ENCODE measurements at places on chromosomes 12 and 14.

GRCh38 chr12:81128930-81129554 lies 51.2 kb downstream of the ACSS3 start:
- no peak for DNase-seq

GRCh38 chr12:15688838-15689625 lies 100.2 kb downstream of the EPS8 start:
- DNase-seq: peak; percentile 63

DNA sequence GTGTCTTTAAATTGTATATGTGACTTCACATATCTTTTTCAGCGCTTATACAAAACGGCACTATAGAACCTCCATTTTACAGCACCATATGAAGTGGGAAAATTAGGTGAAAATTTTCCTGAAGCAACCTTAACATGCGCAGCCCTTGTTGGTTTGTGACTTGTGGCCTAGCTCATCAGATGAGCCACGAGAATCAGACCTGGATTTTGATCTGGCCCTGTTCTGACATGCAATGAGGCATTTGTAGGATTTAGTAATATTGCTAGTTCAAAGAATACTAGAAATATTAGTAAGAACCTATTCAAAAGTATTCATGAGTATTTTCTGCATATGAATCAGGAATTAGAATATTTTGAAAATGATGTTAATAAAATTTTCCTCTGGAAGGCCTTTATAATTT lies 2.9 kb downstream of the CDKN1B start:
- no peak for DNase-seq

DNA sequence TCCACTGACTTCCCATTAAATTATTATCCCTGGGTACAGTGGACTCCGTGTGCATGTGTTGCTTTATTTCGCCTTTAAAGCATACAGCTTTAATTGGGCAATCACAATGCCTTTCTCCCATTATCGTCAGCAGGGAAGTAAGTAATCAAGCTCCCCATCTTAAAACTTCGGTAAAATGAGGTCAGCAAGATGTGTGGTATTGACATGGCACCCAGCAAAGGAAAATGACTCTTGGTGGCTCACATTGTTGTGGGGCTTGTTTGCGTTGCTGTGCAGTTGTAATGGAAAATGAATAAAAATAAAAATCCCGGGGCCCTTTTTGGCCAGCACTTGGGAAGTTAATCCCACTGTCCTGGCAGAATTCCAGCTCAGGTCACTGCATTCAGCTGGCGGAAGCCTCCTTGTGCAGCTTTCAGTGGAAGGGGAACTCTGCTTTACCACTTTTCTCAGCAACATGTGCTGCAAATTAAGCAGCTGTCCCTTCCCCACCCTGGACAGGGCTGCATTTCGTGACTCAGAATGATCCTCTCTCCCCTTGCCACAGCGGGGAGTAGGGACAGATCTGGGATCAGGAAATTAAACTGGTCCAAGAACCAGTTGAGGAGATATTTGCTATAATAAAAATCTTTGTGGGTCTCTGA lies 13.9 kb upstream of the ATP2A2 start:
- peak; percentile 34 for DNase-seq

DNA sequence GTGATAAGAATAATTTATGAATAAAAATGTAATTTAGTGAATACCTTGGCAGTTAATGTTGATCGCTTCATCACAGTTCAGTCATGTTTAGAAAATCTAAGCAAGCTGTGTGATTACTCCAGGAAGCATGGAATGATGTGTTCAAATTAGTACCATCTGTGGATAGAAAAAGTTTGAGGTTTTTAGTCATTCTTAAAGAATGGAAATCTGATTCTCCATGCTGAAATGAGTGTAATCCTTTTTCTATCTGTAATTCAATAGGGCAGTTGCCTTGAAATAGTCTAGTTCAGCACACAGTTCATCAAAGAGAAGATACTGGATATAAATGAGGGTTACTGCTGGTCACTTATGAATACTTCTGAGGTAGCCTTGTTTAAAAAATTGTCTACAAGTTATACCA lies 127.2 kb upstream of the MYF6 start:
- DNase-seq: no peak

DNA sequence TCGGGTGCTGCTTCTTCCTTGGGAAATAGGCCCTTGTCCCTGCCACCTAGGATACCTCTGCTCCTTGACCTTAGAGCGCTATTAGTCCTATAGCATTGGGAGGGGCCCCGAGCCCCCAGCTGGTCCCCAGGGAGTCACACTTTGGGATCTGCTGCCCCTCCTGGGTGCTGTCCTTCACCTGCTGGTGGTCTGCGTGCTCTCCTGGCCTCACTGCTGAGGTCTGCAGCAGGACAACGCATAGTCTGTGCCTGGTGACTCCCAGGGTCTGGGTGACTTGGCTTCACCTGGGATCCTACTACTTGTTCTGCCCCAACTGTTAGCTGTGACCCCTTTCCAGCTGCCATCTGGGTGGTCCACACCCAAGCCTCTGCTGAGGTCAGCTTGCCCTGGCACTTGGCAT lies 8.8 kb downstream of the TCL1B start:
- DNase-seq: no peak

- DNase-seq: no peak
Observed at GRCh38 chr12:111430433-111431353, 25.0 kb downstream of the SH2B3 start.

DNA sequence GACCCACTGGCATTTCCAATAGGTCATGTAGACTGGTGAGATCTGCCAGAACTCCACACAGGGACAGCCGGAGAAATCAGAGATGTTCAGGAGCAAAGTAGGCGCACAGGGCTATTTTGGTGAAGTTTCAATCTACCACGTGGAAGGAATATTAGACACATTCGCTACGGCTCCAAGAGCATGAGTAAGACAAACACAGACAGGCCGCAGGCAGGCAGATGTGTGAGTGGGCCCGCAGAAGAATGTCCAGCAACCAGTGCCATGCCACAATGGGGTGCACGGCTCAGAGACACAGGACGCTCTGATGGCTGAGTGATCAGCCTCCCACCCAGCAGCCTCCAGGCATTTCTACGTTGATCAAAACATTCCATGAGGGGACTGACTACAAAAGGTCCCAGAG lies 10.4 kb downstream of the SLC15A4 start:
- no peak for DNase-seq

DNA sequence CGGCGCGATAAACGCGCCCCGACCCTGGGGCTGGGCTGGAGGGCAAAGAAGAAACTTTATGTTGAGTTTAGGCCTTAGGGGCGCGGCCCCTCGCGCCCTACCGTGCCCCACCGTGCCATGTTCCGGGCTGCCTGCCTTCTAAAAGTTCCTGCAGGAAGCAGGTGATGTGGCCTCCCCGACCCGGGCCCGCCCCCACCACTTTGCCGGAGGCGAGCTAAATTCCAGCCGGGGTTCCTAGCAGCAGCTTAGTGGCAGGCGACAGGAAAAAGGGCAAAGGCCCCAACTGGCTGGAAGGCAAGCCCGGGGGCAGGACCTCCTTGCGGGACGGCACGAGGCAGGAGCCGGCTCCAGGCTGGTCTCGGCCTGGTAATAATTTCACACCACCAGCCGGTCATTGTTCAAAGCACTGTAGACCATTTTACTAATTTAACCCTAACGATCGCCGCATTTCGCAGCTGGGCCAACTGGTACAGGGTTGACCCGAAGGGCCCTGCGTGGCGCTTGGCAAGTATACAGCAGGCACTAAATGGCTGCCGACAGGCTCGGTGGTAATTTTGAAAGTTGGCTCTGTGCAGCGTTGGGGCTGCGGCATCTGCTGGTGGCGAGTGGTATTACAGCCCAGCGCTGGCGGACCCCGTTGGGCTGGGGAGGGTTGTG lies 895 bp upstream of the CCDC88C start:
- DNase-seq: peak; percentile 59

GRCh38 chr12:99911081-99911480 lies 73.7 kb downstream of the ANKS1B start:
- no peak for DNase-seq

GRCh38 chr14:22884738-22885523 lies 1.9 kb downstream of the REM2 start:
- no peak for DNase-seq

GRCh38 chr12:13343375-13343774 lies 146.8 kb downstream of the EMP1 start:
- DNase-seq: no peak

GRCh38 chr14:104913435-104913834 lies 11.2 kb upstream of the PLD4 start:
- DNase-seq: no peak

DNA sequence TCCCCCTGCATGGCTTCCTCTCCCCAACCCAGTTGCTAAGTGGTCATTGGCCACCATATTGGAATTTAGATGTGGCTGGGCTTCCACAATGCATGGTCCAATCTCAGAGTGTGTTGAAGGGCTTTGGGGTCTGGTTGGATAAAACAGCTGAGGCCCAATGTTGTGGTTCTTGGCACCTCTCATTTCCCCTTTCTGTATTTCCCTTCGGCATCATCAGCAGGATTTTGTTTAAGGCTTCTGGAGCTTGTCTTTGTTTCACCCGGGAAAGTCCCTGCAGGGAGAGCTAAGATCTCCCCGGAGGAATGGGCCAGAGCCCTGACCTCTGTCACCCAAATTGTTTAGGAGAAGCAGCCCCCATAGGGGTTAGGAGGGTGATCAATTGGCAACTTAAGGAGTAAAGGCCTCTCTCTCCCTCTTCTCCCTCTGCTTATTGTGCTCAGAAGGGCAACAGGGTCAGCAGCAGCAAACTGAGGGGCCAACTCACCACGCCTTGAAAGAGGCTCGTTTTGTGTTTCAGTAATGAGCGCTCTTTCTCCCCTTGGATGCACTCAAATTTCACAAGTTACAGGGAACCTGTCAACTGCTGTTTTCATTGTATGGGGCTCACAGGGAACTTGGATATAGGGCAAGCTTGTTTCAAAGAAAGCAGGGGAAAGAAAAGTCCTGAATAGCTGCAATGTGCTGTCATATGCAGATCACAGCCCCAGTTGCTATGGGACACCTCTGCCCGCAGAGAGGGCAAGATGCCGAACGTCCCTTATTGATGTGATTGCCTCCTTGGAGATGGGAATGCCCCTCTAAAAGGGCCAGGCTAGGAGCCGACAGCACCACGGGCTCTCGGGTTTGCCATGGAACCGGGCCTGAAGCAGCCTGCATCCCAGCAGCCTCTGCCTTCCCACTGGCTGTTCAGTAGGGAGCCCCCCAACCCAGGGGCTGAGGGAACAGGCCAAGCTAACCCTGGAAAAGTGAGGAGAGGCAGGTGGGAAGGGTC lies 223.7 kb downstream of the ZFP36L1 start:
- DNase-seq: peak; percentile 60

Data from midbrain (tissue), 1 donor.